ENCODE measurements at places on chromosomes 3 and 15.

DNA sequence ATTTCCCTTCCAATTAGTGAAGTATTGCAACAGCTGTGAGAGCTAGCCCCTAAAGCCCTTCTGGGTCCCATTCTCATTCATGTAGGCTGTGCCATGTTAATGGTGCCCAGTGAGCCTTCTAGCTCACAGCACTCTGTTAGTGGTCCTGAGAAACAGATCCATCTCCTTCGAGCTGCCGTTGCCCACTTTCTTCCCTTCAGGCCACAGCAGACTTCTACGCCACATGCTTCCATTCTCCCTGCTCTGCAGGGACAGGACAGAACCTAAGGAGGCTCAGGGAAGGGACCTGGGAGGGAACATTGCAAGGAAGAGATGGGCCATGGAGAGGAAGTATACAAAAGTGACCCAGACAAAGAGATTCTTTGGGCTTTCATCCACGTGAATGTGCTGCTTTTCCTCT lies 11.7 kb upstream of the STARD5 start:
- DNase-seq, result no peak

GRCh38 chr3:72270730-72271129 lies 485.8 kb upstream of the PROK2 start:
- DNase-seq, result no peak

GRCh38 chr3:109021556-109021955 lies 67.9 kb upstream of the GUCA1C start:
- DNase-seq, result no peak

- no peak for DNase-seq
Measured at GRCh38 chr3:4582624-4583023, 89.5 kb downstream of the ITPR1 start.

DNA sequence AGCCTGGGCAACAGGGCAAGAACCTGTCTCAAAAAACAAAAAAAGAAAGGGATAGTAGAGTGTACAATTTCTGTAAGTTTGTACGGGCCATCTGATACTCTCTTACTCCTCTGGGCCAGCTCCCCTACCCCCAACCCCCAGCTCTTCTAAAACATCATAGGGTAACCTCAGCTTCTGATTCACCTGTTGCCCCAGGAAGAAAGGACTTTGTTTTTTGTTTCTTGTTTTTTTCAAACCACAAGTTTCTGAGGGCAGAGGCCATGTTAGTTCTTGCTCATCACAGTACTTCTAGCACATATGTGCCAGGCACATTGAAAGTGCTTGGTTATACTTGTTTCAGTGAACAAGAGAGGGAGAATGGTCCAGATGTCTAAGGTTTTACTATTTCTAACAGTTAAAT lies 20.2 kb downstream of the ATOSA start:
- no peak for DNase-seq

GRCh38 chr3:180898572-180898971 lies 13.9 kb upstream of the FXR1 start:
- DNase-seq, result no peak

DNA sequence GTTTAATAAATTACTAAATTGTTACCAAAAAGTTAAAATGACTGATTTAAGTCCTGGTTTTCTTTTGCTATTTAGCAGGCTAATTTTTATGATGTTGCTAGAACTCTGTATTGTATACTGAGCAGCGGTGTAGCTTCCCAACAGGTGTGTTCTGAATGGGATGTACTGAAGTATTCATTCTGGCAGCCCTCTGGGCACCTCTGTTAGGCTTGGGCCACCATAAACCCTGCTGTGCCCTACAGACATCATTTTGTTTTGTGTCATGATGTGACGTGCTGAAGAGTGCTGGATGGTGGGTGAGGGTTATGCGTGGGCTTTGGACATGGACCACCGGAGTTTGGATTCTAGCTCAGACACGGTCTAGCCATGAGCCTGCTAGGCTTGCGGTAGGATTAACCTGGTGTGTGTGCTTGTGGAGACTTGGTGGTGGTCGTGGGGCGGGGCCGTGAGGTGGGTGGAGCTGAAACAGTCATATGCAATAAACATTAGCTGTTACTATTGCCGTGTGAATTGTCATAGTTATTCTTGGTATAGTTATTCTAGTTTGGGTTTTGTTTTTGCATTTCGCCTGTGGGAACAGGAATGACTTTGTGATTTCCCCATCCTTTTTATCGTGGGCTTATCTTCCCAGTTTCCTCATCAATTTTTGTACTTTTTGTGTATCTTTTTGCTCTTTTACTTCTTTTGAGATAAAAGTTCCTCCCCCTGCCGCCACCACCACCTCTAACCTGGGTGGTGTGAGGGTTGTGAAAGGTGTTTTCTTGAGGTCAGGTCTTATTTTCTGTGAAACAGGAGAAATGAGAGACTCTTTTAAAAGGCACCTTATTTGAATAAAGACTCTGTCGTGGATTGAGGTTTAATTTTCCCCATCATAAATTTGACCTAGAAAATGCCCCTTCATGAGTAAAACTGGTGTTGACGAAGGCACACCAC lies 93.7 kb downstream of the MCTP2 start:
- DNase-seq, result no peak

DNA sequence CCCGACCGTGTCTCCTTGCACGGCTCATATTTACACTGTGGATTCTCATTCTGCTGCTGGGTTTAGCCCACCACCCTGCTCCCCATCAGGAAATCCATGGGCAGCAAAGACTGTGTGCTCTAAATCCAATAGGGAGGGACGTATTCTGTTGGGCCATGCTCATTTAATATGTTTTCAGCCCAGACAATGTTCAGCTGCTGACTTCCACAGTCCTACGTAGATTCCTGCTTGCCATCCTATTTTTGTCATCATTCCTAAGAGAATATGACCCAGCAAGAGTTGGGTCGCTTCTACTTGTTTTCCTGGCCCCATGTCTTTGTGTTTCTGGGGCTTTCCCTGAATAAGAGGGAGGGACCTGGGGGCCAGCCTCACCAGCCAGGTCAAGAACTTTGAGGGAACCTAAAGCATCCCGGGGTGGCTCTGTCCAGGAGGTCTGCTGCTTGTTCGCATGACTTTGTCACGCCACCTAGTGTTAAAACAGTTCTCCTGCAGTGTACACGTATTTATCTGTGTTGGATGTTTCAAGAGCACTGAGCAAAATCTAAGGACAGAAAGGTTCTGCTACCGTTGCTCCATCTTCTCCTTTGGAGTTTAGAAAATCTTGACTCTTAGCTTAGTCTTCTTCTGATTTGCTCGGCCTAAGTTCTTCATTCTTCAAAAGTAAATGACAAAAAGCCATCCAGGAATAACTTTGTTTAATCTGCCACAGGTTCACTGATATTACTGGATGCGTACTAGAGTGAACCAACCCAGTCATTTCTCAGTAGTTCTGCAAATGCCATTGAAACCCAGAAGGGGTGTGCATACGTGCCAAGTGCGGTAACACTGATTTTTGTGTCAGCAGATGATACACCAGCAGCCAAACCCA lies 79.8 kb upstream of the NR2E3 start:
- DNase-seq, result no peak

Measured in stimulated activated CD8-positive, alpha-beta memory T cell treated with anti-CD3 and anti-CD28 coated beads, Interleukin-7, amount 100 ng/mL, for 24 hours (primary cell).